ENCODE measurements at places on chromosomes 16 and 17.

DNA sequence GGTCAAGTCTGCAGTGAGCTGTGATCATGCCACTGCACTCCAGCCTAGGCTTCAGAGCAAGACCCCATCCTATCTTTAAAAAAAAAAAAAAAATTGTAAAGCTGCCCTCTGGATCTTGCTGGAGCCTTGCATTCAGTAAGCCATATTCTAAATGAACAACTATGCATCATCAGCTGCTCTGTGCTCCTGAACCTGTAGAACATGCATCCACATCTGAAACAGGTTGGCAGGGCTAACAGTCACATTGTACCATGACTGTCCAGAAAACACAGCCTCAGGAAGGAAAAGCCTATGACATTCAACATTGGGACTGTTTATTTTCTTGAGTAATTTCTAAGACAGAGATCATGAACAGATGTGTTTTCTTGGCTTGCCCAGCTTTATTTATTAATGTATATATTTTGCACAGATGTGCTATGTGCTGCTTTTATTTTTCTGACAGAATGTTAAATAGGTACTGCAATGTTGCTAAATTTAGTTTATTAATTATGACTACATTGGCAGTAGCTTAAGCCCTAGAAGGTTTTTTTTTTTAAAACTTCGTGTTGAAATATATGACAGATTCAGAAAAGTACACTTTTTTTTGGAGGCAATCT is 19.8 kb downstream of the ACSF2 start:
- no peak for DNase-seq

DNA sequence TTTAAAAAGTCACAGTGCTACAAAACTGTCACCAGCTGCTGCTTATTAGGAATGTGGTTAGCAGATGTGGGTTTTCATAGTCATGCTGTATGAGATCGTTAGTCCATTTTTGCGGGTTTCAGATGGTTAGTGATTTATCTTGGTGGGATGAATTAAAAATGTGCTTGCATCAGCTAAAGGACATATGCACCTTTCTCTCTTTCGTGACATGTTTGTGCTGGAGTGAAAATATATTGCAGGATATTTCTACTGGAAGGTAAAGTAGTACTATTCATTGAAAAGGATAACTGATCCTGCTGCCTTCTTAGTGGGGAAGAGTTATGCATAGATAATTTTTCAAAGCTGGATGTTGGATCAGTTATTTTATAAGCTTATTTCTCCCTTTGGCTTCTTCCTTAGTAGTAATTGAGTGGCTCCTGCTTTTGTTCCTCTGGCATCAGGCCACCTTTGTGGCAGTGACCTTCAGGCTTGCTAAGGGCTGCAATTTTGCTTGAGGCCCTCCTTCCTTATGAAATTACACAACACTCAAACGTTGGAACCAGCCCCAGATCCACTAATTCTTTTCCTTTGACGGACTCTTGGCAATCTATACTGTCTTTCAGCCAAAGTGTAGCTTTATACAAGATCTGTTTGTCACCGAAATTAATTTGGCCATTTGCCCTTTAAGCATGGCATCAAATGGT is 7.5 kb upstream of the SNTB2 start:
- peak; percentile 83 for DNase-seq

GRCh38 chr17:79039886-79040285 is 15.9 kb downstream of the C1QTNF1 start:
- no peak for DNase-seq

GRCh38 chr17:32746698-32747097 is 130.2 kb downstream of the MYO1D start:
- no peak for DNase-seq

DNA sequence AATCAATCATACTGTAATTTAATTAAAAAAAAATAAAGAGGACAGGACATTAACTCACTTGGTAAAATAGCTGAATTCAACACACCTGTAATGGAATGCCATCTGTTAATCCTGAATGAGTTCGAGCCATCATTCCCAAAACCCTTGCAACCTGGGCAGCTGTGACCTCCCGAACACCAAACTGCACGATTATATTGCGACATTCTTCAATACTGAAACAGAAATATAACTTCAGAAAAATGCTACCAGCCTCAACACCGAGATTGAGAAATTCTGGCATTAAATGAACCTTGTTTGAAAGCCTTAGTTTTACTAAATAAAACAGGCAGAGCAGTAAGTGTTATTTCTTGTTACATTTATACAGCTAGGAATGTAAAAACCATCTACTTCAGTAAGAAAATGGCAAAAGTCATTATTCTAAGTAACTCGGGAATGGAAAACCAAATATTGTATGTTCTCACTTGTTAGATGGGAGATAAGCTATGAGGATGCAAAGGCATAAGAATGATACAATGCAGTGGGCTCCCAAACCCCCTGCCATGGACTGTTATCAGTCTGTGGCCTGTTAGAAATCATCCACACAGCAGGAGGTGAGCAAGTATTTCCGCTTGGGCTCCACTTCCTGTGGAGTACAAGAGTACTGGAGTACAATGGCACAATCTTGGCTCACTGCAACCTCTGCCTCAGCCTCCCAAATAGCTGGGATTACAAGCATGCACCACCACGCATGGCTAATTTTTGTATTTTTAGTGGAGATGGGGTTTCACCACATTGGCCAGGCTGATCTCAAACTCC is 46.5 kb downstream of the CNOT1 start:
- DNase-seq = no peak

DNA sequence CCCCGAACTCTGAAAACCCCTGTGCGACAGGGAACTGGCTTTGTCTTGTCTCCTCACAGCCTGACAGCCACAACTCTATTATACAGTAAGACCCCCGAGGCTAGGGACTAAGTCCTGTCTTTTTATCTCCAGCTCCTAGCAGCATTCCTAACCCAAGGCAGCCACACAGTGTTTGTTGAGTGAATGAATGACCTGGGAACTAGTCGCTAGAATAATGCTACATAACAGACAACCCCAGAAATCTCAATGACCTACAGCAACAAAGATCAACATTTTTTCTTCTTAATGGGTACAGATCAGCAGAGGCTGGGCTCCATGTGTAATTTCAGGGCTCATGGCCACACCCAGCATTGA is 71.4 kb upstream of the TNRC6C start:
- no peak for DNase-seq

DNA sequence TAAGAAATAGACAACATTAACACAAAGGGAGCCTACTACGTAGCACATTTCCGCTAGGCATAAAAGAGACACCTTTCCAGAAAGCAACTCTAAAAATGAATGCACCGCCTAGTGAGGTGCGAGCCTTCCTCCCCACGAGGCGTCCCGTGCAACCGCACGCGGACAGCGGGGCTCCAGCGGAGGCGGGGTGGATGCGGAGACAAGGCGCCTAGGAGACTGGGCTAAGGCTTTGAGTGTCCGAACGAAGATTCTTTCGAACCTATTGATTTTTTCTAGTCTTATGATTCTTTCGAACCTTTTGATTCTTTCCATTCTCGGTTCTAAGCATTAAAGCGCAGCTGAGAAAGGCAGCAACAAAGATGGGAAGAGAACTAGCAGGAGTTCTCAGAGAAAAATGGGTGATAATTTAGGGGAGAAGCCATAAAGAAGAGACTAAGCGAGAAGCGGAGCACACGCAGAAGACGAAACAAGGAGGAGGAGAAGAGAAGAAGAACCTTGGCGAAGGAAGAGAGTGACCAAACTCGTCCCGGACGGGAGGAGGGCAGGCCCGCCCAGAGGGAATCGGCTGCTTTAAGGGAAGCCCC is 394 bp upstream of the CPD start:
- DNase-seq = no peak

GRCh38 chr17:77999413-78000173 is 41.1 kb downstream of the TNRC6C start:
- DNase-seq = no peak

- DNase-seq = no peak
These were observed 33.1 kb upstream of the GSE1 start for GRCh38 chr16:85579923-85580580.

GRCh38 chr16:397135-397661 is at the start of gene NME4:
Gene NME4 (plus strand): TSS chr16:397199. CDS start chr16:397223, 24 bp downstream.
- DNase-seq = peak; percentile 60

DNA sequence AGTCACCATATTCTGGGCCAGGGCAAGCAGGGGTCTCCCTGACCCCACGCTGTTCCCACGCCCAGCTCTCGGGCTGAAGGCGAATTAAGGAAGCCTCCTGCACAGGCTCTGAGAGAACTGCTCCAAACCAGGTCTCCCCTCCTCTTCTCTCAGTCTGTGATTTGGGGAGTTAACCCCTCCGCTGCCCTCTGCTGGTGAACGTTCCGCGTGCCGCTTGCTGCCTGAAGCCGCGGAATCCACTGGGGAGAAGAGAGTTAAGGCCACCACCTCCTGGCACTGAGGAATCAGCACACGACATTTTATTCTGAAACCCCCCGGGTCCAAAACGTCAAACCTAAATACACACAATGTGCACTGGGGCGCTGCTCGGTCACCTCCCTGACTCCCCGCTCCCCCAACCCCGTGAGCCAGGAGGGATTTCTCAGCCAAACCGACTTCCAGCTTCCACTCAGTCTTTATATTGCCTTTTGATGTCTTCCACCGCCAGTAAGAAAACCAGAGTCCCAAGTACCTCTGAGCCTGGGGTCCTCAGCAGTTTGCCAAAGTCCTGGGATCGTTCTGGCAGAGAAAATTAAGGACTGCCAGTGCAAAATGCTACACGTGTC is 54.4 kb upstream of the RCVRN start:
- peak; percentile 92 for DNase-seq

GRCh38 chr16:82755570-82756282 is 129.0 kb downstream of the CDH13 start:
- no peak for DNase-seq

DNA sequence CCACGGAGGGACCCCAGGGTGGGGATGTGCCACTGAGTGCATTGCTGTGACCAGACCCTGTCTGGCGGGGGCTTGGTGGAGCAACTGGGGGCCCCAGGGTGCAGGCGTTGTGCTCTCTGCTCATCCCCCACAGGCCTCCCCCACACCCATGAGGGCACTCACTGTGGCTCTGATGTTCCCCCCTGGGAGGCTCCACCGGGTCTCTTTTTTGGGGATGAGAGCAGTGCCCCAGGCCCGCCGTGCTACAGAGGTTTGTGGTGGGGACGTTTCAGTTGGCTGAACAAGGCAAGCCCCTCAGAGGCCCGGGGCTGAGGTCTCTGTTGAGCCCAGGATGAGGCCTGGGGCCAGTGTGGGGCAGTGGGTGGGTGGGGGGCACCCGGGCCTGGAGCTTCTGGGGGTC is 2.5 kb downstream of the CCDC78 start:
- no peak for DNase-seq

DNA sequence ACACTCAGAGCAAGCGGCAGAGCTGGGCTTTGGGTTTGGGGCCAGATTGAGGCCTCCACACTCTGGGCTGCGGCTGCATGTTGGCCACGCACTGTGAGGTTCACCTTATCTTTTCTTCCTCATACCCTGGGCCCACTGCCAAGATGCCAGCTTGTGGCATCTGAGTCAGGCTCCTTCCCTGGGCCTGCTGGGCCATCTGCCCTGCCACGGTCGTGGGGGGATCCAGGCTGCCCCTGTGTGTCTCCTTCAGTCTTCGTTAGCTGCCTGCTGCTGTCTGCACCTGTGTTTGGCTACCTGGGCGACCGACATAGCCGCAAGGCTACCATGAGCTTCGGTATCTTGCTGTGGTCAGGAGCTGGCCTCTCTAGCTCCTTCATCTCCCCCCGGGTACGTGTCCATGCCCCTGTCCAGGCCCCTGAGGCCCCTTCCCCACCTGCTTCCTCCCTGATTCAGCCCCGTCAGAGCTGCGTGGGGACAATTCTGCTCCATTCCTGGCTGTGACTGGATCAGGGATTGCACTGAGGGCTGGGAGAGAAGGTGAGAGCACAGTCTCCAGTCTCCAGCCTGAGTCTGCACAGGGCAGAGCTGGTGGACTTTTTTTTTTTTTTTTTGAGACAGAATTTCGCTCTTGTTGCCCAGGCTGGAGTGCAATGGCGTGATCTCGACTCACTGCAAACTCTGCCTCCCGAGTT is 11.2 kb downstream of the SPNS3 start:
- peak; percentile 76 for DNase-seq

DNA sequence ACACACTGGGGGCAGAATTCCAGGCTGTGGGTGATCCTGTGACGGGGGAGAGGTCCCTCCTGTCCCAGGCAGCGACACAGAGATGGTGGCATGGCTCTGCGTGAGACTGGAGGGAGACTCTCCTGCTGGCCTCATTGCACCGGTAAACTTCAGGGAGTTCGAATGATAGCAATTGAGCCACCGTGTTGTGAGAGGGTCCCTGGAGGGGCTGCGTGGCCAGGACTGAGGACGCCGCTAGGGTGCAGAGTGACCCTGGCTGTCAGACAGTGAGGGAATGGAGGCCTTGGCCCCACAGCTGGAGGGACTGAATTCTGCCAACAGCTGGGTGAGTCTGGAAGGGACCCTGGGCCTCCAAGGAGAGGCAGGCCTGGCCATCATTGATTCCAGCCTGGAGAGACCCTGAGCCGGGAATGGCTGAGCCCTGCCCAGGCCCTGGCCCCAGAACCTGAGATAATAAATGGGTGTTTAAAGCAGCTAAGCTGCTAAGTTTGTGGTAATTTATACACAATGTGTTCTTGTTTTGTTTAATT is 32.6 kb downstream of the CCDC57 start:
- DNase-seq = no peak

DNA sequence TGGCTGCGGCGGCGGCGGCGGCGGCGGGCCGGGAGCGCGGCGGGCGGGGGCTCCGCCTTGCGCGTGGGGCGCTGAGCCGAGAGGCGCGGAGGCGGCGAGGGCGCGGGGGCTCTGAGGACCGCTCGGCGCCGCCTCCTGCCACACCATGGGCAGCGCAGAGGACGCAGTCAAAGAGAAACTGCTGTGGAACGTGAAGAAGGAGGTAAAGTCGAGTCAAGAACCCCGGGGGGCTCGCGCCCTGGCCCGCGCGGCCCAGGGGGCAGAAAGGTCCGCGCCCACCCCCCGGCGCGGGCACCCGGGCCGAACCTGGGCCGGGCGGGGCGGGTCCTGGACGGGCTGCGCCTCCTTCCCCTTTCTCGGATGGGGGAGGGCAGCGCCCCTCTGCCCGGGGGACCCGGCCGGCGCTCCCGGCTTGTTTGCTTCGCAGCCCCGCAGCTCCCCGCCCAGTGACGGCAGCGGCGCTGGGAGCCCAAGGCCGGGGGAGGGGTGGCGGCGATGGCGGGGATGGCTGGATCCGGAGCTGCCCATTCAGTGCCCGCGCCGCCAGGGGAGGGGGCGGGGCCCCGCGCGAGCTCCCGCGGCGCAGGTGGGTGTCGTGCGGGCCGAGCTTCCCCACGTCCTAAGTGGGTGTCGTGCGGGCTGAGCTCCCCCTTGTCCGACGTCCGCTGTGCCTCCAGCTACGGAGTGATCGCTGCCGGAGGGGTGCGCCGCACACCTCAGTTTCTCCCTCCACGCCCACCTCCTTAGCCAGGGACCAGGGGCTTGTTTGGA is 428 bp downstream of the SGSM2 start:
- peak; percentile 76 for DNase-seq

DNA sequence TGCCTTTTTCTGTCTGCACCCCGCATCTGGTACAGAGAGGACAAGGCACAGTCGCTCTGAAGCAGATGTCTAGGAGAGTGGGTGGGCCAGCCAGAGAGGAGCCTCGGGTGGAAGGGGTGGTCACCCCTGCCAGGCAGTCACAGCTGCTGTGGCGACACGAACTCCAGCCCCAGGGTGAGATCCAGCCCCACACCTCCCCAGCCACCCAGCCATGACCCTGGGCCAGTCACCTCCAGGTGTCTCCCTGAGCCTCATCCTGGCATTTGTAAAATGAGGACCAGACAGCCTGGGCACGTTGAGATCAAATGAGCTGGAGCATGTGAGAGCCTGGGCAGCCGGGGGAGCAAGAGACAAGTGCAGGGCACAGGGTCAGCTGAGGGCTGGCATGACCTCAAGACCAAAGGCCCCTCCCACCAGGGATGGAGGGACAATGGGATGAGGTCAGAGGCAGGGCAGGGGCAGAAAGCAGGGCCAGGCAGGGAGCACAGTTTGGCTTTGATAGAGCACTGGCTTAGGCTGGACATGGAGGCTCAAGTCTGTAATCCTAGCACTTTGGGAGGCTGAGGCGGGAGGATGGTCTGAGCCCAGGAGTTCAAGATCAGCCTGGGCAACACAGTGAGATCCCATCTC is 7.7 kb downstream of the ADAM11 start:
- no peak for DNase-seq

Data from brain (organoid and tissue), 16 donors.